NCI-H2107 (cell line): ENCODE measurements at places on chromosomes 5 and 9.

DNA sequence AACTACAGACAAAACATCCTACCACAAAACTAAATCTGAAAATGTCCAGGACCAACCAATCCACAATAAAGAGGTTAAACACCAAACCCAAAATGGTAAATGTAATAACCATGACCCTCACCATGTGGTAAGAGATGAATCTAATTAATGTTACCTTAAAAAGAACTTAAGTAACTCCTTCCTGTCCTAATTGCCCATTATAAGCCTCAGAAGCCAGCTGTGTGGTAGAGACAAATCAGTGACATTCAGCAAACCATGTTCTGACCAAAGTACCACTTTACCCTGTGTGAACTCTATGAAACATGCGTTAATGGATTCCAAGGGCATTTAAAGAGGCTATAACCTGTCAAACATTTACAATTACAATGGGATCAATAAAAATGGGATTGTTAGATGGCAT lies 25.0 kb downstream of the LPAR1 start:
- no peak for DNase-seq

- no peak for DNase-seq
These were observed 62.3 kb upstream of the DAPK1 start for GRCh38 chr9:87435189-87435880.

- no peak for DNase-seq
These were observed 2.7 kb upstream of the ITK start for GRCh38 chr5:157177953-157178352.

DNA sequence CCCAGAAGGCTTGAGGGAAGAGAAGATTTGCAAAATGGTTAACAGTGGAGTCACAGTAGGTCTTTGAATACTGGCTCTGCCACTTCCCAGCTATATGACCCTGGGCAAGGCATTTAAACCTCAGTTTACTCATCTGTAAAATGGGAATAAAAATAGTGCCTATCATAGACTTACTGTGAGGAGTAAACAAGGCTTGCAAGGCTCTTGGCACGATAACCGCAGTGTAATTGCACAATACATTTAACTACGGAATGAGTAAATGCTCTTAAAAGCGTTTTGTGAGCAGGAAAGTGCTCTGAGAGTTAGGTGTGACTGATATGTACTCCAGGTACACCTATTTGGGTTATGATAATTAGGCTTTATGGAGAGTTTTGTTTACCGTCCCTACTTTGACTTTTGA lies 8.4 kb downstream of the SLC36A3 start:
- DNase-seq, result no peak

- no peak for DNase-seq
These were observed 183.3 kb upstream of the DMAC1 start for GRCh38 chr9:7982907-7983306.

DNA sequence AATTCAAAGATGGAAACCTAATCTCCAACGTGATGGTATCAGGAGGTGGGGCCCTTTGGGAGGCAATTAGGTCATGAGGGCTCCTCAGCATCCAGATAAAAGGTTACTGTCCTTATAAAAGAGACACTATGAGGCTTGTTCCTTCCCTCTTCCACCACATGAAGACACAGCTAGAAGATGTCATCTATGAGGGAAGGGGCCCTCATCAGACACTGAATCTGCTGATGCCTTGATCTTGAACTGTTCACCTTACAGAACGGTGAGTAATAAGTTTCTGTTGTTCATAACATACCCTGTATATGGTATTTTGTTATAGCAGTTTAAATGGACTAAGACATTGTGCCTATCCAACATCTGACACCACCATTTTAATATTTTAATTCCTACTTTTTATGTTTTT lies 19.7 kb upstream of the CCNH start:
- no peak for DNase-seq

GRCh38 chr5:34496701-34497469 lies 159.2 kb upstream of the RAI14 start:
- no peak for DNase-seq

- no peak for DNase-seq
These were observed 62.4 kb upstream of the ADRB2 start for GRCh38 chr5:148763996-148764395.

DNA sequence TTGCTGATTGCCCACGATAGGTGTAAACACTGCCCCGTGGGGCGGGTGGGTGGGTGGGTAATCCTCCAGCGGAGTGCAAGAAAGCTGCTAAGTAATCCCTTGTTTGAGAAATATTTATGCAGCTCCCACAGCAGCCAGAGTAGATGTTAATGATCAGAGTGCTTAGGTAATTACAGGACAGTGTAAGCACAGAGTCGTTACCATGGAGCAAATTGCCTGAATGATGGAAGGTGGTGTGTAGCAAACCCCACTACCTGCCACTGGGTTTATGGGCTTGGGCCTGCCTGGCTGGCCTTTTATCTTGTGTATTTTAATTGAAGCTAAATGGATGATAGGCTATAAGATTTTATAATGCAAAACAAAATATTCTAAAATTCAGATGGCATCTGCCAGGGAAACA lies 110.0 kb downstream of the COL5A1 start:
- DNase-seq, result no peak

DNA sequence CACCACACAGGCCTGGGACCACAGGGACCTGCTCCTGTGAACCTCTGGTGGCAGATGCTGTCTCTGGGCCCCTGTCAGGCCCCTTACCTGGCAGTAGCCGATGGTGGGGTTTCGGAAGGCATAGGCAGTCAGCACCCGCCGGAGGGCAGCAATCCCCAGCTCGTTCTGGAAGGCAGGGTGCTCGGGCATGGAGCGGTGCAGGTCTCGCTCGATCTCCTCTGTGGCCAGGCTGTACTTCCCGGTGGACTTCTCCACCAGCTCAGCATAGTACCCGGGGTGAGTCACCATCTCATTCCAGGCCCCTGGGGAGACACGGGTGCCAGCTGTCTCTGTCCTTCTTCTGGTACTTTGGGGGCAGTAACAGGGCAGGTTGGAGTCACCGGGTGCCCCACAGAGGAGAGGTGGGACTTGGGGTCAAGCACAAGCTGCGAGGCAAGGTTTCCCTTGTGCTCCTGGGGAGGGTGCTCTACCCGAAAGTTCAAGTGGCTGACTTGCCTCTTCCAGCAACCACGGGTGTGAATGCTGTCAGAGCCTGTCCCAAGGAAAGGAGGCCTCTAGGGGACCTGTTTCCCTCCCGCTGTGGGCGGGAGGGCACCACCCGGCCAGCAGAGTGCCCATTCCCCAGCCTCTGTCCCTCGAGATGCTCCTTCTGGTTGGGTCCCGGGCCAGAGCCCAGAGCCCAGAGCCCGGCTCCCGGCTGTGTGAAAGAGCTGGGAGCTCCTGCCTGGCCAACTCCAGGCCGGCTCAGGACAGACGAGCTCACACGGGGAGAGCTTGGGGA lies 19.8 kb upstream of the MRNIP start:
- no peak for DNase-seq
